ENCODE measurements at places on chromosomes 12 and 14. TPM values are rescaled to one million over a fixed set of nuclear protein-coding genes. Genes with fewer than 3 reads are reported as not detected.

Gene CHGA
- not detected for polyA plus RNA-seq

Gene DERA
- polyA plus RNA-seq: 26.7 TPM

Gene GUCY2C
- not detected for polyA plus RNA-seq

Gene RHOJ
- not detected for polyA plus RNA-seq

DNA sequence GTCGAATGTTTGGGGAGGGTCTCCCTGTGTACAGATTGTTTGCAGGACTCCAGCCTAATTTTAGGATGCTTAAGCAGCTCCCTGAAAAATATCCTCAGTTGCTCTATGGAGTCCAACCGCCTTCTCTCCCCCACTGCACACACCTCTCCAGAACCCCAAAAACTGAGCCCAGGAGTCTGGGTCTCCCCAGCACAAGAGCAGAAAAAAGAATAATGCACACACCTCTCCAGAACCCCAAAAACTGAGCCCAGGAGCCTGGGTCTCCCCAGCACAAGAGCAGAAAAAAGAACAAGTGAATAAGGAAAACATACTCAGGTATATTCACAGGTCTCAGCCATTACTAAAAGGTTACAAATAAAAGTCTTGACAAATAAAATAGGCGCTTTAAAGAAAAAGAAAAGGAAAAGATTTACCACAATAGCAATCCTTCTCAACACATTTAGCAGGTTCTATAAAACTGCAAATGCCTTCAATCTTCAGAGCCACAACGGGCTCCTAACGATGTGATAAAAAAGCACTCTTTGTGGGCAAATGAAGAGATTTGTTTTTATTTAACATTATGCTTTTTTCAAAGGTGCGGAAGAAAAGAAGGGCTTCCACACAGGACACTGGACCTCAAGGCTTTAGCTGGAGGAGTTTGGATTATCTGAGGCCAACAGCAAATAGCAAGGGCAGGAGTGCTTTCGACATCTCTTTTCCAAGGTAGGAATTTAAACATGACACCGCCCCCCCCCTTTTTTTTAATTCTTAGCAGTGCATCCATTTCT, 8.2 kb downstream of the BCL11B start:
- no peak for DNase-seq

DNA sequence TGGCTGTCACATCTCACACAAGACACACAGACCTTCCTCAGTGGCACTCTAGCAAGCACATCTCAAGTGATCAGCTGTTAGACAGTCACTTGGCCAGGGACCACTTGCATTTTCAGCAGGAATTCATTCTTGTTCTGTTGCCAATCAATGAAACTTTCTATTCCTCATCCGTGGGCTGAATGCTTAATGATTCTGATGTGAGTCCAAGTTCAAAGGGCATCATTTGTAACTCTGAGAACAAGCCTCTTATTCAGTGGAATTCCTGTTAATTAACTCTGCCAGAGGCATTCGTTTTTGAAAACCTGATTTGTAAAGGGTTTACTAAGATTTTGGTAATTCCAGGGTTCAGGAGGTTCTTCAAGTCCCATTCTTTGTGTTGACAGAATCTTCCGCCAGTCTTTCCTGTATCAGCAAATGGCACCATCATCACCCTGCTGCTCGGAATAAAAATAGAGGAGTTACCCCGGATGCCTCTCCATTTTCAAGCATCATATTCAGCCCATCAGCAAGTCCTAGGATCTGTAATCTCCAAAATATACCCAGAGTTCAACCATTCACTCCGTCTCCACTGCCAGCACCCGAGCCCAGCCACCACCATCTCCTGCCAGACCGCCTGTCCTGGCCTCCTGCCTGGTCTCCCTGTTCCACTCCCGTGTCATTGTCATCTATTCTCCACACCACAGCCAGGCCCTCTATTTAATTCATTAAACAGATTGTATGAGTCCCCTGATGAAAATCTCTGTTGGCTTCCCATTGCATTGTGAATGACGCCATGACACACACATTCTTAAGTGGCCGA, 473.4 kb downstream of the AACS start:
- DNase-seq: no peak

- peak; percentile 58 for DNase-seq
Observed at GRCh38 chr14:72516936-72517700, 376.8 kb downstream of the DPF3 start.

DNA sequence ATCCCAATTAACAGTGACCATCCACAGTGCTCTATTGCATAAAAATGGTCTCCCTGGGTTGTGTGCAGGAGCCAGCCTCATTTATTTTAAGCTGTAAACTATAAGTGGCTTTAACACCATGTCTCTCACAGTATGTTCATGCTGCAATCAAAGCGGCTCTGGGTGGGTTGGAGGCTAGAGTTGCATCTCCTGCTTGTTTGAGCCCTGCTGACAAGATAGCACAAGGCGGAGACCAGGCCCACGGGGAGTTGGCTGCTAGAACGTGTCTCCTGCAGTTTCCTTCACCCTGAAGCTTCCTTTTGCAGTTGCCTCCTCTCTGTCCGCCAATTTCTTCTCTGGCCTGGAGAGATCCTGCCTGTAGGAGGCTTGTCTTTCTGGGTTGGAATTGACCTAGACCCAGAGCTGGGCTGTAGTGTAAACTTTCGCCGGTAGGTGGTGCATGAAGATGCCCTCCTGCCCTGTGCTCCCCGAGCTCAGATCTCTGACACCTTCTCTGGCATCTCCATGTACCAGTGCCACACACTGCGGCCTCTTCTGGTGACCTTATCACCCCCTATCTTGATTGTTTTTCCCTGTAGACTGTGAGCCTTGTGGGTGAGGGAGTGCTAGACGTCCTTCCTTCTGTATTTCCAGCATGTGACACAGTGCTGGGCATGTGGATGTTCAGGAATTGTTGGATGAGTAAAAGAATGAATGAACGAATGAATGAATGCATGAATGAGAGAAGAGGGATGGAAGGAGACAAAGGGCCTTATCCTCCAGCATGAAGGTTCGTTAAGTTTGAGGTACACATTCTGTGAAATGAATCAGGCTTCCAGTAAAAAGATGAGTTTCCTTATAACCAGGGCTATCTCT, 10.4 kb downstream of the OTUB2 start:
- peak; percentile 72 for DNase-seq

DNA sequence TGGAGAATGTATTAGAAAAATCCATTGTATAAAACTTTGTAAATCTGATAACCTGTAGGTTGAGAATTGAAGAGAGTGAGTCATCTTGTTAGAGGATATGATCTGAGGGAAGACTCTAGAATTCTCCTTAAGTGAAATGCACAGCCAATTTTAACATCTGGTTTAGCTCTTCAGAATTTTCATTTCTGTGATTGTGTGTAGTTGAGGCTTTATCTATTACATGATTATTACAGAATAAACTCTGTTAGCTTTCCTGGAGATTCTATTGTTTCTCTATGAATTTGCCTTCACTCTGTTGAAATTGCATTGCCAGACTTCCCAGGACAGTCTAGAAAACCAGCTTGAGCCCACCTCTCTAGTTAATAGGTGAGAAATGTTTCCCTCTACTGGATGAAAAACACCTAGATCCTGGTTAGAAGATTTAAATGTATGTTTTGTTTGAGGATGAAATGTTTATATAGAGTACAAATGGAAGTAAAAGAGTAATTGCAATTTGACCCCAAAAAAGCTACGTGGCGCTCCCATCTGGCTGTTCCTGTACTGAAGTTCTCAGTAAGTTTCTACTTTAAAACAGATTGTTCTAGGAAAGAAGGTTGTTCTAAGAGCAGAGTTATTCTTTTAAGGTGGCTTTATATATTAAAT, 2.9 kb downstream of the NUDT4 start:
- DNase-seq: no peak

DNA sequence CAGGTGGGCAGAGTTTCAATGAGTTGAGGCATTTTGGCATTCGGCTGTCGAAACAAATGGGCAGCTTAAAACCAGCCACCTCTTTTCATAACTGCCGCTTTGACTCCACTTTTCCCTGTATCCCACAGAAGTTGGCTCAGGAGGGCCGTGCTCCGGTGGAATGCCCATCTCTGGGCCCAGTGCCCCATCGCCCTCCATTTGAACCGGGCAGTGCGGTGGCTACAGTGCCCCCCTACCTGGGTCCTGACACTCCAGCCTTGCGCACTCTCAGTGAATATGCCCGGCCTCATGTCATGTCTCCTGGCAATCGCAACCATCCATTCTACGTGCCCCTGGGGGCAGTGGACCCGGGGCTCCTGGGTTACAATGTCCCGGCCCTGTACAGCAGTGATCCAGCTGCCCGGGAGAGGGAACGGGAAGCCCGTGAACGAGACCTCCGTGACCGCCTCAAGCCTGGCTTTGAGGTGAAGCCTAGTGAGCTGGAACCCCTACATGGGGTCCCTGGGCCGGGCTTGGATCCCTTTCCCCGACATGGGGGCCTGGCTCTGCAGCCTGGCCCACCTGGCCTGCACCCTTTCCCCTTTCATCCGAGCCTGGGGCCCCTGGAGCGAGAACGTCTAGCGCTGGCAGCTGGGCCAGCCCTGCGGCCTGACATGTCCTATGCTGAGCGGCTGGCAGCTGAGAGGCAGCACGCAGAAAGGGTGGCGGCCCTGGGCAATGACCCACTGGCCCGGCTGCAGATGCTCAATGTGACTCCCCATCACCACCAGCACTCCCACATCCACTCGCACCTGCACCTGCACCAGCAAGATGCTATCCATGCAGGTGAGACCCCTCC, 5.0 kb upstream of the RNU7-1 start:
- no peak for DNase-seq

DNA sequence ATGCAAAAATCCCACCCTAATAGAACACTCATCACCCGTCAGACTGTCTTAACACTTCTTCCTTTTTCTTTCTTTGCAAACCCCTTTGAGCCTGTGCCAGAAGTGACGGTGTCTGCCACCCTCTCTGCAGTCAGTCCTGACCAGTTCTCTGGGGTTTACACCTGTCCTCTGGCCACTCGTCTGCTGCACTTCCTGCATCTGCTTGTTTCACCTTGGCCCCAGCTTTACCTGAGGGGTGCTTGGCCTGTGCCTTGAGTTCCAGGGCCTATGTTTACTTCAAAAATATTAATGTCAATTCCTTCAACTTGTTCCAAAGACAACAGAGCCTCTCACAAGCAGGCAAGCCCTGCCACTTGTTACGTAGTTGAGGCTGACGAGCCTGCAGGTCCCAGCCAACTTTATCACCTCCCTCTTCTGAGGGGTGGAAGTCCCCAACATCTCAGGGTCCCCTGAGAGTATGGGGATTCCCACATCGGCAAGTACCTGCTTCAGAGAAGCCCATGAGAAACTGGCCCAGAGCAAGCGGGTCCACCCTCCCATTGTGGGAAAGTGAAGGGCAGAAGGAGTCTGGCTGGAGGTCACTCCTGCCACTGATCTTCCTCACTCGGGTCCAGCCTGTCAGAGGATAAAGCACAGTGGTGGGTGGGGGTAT, 205.4 kb downstream of the DAD1 start:
- DNase-seq: no peak

DNA sequence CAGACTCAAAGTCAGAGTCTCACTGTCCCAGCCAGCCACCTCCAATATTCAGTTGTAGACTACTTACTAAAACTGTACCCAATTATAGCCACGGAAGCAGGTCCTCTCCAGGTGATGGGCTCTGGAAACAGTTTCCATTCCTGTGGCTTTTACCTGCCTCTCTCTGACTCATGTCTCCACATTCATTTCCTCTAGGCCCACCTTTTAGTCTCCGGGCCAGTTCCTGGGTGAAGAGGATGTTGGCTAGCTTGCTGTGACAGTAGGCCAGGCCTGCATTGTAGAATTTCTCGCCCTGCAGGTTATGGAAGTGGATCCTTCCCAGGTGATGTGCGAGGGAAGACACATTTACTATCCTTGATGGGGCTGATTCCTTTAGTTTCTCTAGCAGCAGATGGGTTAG, 5.6 kb downstream of the RDH11 start:
- DNase-seq: no peak

DNA sequence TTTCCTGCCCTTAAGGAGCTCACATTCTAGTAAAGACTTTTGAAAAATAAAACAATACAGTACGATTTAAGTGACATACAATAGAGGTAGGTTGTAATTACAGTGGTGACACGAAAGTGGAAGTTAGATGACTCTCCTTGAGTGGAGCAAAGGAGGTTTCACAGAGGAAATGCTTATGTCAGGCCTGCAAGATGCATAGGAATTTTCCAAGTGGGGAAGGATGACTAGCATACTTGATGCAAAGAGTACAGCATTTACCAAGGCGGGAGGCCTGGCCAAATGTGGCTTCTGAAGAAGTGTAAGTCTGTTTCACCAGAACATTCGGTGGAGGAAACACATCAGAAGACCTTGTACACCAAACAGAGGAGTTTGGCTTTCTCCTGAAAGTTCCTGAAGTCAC, 55.2 kb downstream of the ERO1A start:
- no peak for DNase-seq

DNA sequence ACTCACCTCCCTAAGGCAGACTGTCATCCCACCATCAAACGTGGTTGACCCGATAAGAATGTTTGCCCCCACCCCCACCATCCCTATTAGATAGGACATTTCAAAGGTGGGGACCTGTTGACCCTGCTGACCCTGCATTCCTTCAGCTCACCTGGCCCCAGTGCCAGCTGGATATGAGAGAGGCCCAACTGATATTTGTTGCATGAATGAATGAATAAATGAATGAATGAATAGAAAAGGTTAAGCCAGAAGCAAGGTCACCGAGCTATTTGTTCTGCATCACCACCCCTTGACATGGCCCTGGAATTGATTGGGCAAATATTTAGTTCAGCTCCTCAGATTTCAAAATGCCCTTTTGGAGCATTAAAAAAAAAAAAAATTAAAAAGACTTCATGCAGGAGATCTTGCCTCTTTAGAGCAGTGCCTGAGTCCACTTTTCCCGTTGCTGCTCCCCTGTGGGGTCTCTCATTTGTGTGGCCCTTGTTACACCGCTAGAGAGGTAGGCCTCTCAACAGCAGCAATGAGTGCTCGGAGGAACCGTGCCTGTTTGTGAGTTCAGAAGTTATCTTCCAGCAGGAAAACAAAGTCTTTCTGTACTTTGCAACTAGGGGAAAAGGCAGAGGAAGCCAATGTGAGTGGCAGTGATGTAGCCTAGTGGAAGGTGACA, 8.5 kb upstream of the SERPINA5 start:
- no peak for DNase-seq

- no peak for DNase-seq
Observed at GRCh38 chr14:22685467-22685866, 41.3 kb upstream of the OR6J1 start.

Measured in naive thymus-derived CD8-positive, alpha-beta T cell (primary cell).